T-helper 22 cell (primary cell): ENCODE measurements at places on chromosomes 6 and 20.

- DNase-seq = no peak
Observed at GRCh38 chr6:165939047-165939446, 228.6 kb downstream of the TBXT start.

DNA sequence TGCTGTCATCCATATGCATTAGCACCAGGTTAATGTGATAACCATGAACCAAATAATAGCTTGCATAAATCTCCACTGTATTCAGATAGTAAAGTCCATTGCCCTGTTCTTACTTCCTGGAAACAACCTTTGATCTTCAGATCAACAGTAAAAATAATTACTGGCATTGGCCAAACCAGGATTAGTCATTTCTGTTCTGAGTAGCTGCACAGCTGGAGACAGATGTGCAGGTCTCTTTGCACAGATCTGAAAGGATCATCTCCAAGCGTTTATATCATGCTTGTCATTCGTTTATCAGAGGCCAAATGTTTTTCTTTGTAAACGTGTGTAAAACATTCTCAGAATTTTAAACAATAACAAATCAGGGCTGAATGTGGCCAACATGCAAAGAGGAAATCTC lies 134.4 kb upstream of the HMGCLL1 start:
- DNase-seq = no peak

- DNase-seq = peak; percentile 37
Observed at GRCh38 chr20:36461600-36462439, 79.5 kb upstream of the MYL9 start.

GRCh38 chr6:166422201-166422940 lies 39.6 kb upstream of the MPC1 start:
- DNase-seq = no peak

- no peak for DNase-seq
Observed at GRCh38 chr6:73250016-73250415, 13.0 kb downstream of the KHDC1 start.

GRCh38 chr20:54665812-54666211 lies 190.4 kb downstream of the DOK5 start:
- DNase-seq = no peak
